T1000 (cell line): ENCODE measurements at places on chromosomes 6 and 20.

- DNase-seq = no peak
Observed at GRCh38 chr6:135819665-135820064, 31.8 kb upstream of the PDE7B start.

GRCh38 chr6:116450769-116451740 lies 10.1 kb upstream of the CALHM6 start:
- DNase-seq = no peak

DNA sequence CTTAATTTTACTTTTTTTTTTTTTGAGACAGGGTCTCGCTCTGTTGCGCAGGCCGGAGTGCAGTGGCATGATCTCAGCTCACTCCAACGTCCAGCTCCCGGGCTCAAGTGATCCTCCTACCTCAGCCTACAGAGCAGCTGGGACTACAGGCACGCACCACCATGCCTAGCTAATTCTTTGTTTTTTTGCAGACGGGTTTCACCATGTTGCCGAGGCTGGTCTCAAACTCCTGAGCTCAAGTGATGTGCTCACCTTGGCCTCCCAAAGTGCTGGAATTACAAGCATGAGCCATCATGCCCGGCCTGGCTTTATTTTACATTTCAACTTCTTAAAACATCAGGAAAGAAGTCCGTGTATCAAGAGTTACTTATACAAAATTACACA lies 5.7 kb downstream of the OSER1 start:
- no peak for DNase-seq

GRCh38 chr6:5850848-5851255 lies 155.9 kb downstream of the NRN1 start:
- DNase-seq = no peak

DNA sequence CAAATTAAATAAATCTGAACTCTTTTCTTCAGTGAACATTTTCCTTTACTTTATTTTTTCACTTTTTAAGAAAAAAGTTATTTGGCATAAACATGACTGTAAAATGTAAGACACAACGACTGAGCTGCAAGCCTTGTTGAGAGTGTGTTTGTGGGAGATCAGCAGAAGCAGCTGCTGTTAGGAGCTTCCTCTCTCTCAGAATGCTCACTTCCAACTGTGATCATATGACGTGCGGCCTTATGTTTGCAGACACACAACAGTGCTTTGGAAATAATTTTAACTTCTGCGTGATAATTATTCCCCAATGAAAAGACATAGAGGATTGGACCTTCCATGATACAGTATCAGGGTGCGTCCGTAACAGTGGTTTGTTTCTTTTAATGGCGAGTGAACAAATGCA lies 104.0 kb downstream of the ARHGAP18 start:
- no peak for DNase-seq

DNA sequence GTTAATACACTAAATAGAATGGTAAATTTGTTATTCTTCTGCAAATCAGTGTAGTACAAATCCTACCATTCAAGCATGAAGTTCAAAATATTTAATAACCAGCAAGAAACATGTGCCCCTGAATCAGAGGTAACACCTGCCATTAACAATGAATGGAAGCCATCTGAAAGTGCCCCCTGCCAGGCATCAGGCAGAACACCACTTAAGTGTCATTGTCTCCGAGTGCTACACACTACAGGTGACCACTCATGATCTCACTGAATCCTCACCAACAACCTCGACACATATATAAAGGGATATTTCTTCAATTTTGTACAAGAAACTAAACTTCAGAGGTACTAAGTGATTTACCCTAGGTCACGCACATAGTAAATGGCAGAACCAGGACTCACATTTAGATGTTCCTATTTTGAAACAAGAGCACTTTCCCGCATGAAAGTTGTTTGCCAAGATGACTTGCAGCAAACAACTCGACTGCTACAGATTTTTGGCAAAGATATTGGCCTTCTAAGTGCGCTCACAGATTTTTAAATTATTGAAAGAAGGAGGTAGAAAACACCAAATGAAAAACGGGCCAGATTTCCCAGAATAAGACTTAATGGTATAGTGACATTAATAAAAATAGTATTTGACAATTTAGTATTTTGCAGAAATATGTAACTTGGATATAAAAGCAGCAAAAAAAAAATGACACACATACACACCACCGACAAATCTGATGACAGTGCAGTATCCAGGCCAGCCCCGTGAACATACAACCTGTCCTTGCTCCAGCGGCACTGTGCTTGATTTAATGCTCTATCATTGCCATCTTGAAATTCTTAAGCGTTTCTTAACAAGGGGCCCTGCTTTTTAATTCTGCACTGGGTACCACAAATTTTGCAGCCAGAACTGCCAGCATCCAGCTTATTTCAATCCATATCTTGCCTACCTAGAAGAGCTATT lies 274.5 kb downstream of the ALDH8A1 start:
- DNase-seq = no peak

- no peak for DNase-seq
Observed at GRCh38 chr20:62087227-62087626, 21.5 kb upstream of the TAF4 start.

DNA sequence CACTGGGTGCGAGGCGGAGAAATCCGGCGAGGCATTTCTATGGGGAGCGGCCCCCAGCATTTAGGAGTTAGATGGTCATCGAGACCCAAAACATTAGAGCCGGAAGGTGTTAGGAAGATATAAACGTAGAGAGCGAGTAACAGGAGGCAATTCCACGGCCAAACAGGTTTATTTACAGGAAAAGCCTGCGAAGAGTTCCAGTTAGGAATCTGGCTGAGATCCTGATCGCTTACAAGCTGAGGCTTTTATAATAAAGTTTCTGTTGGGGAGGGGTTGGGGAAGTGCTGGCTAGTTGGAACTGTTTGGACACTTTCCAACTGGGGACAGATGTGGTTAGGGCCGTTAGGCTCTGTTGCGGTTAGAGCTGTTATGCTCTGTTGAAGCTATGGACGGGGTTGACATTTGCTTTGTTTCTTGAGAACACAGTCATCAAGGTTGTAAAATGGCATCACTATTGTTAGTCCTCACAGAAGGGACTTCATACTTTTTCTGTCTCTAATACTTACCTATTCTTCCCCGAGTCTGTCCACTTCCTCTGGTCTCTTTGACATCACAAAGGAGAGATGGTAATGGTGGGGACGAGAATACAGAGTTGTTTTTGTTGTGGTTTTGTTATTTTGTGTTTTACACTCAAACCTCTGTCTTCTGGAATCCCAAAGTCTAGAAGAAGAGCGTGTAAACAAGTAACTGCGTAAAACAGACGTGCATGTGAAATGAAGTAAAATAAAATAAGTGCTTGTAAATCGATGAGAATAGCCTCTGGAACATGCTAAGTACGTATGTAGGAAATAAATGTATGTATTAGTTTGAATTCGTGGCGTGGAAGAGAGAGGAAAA lies 554 bp upstream of the ZSCAN31 start:
- DNase-seq = peak; percentile 25

DNA sequence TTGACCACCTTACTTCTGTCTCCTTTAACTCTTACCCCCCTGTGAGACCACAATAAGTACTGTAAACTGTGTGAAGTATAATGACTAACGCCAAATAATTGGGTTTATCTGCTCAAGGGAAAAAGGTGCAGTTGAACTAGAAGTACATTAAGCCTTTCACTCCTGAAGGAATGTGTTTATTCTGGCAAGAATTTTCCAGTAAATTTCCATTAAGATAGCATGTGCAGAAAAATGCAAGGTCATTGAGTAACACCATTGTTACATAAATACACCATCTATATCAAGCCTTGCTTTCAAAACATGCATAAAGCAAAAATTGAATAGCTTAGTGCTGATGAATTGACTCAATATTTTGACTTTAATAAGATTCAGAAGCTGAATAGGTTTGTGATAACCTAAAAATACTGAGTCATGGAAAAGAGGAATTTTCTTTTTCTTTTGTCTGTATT lies 65.4 kb downstream of the ARHGAP18 start:
- DNase-seq = no peak

GRCh38 chr6:118896339-118897136 lies 2.6 kb downstream of the ASF1A start:
- no peak for DNase-seq

DNA sequence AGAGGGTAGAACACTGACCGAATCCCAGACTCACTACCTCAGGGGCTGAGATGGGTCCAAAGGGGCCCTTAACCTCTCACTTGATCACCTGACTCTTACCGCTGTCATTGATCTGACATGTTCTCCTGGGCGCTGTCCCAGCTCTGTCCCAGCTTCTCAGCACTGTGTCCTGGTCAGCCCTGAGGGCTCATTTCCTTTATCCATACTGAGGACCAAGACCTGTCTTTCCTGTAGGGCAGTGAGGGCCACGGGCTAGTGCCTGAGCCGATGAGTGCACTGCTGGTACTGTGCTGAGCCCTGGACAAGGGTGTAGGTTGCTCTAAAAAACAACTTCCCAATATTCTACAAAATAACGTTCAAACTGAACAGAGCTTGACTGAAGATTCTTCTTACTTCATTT lies 131.5 kb downstream of the MTHFD1L start:
- DNase-seq = no peak

GRCh38 chr6:161750686-161751085 lies 476.8 kb upstream of the AGPAT4 start:
- DNase-seq = no peak

DNA sequence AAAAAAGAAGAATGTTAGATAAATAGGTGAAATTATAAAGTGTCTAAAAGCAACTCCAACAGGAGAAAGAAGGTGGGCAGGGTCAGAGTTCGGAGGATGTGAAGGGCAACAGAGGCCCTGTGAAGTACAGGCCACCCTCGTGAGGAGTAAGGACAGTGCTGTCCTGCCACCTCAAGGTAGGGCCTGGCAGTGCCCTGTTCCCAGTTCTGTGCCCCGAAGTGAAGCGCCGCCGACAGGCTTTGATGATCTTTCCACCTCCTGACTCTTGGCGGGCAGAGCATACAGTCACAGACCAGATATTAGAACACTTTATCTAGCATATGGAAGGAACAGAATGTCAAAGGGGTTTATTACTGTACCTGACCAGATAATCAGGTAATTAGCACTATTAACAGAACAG lies 75.8 kb downstream of the GJA10 start:
- no peak for DNase-seq

- DNase-seq = no peak
Observed at GRCh38 chr6:141443668-141444289, 688.9 kb upstream of the GJE1 start.

- DNase-seq = no peak
Observed at GRCh38 chr20:32237419-32237818, 29.7 kb downstream of the POFUT1 start.

DNA sequence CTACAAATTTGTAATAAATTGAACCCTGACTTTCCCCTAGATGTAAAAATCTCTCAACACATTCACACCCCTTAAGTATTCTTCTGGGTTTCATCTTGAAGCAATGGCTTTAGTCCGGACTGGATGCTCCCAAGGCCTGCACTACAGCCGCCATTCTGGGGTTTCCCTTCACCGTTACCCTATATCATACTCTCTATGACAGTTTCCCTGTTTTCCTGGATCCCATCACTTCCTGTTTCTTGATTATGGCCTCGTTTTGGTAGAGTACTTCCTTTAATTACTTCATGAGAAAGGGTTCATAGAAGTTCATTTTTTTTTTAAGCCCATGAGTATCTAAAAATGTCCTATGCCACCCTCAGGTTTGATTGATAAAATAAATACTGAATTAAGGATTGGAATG lies 11.7 kb downstream of the FIG4 start:
- no peak for DNase-seq

- no peak for DNase-seq
Observed at GRCh38 chr6:170086639-170087420, 204.0 kb downstream of the DLL1 start.

DNA sequence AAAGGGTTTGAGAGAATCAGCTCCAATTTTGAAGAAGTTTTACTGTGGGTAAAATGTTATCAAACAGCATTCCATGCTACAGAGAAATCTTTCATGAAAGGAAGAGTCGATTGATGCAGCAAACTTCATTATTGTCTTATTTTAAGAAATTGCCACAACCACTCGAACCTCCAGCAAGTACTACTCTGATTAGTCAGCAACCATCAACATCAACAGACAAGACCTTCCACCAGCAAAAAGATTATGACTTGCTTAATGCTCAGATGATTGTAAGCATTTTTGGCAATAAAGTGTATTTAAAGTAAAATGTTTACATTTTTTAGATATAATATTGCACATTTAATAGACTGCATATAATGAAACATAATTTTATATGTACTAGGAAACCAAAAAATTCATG lies 87.5 kb downstream of the AKAP7 start:
- no peak for DNase-seq

- DNase-seq = peak; percentile 66
Observed at GRCh38 chr6:36852481-36853147, 13.4 kb upstream of the CPNE5 start.

- DNase-seq = no peak
Observed at GRCh38 chr6:130620338-130620781, 206.8 kb upstream of the SMLR1 start.

DNA sequence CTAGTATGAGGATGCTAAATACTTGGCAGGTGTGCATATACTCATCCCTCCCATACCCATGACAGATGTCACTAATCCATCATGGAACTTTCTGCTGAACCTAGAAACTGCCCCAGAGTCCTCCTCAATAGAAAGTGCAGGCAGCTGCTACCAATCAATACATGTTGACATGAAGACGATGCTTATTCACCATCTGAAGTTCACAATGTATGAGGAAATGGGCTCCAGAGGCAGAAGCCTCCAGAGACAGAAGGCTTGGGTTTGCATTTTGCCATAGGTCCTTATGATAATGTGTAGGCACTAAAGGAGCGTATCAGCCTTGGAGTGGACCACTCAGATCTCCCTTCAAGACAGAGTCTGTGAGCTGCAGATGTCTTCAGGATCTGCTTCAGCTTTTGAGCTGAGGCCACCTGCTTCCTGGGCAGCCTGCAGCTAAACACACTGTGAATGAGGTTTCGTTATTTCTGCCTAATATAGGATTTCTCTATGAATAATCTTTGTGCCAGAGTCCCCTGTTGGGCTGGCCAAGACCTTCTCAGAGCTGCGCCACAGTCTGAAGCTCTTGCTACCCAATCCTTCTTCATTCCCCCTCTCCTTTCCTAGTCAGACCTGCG lies 7.5 kb upstream of the KIAA1755 start:
- DNase-seq = no peak

- DNase-seq = no peak
Observed at GRCh38 chr6:139540276-139540675, 165.8 kb upstream of the CITED2 start.

DNA sequence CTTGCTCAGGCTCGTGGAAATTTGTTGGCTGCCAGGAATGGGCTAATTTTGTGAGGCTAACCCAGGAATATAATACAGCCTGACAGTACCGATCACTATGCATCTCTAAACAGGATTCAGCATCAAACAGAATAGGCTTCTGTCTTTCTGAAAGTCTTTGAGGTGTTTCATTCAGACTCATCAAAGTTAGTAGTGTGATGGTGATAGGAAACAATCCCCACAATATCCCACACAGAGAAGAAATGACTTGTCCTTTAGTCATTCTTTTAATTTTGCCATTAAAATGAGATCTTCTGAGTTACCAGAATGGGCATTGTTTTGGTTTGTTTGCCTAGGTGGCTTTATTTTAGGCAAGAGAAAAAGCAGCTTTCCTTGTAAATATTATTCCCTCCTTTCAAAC lies 54.3 kb downstream of the FAM229B start:
- DNase-seq = no peak

GRCh38 chr6:165200178-165200577 lies 109.2 kb downstream of the C6orf118 start:
- DNase-seq = no peak

- no peak for DNase-seq
Observed at GRCh38 chr20:37989601-37990295, 43.5 kb downstream of the TTI1 start.
